ENCODE measurements at places on chromosomes 6 and 20.
A peak's percentile ranks its signal among the peaks of the same experiment; 100 is the strongest.

DNA sequence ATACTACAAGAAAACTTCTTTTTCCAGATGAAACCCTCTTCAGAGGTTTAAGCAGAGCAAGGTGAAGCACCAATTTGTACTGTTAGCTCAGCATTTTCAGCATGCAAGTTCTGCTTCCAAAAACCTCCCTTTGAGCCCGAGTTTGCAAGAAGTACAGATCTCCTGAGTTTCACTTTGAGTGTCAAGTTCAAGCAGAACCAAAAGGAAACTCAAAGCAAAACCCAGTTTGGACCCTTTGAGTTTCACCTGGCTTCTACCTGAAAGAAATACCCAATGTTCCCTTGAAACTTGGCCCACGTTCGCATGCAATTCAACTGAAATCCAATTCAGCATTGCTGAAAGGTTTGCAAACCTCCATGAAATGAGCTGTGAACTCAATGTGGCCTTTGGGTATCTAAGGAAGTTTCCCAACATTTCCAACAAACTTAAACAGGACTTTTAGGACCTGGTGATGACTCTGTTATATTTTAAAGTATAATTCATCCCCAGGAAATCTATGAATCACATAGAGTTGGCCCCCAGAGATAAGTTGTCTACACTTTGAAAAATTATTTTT is 62.9 kb upstream of the HBS1L start:
- no peak for DNase-seq

- DNase-seq = no peak
These were observed 24.6 kb downstream of the PDE7B start for GRCh38 chr6:135876058-135876457.

GRCh38 chr6:30836431-30836866 is 47.9 kb upstream of the DDR1 start:
- DNase-seq = peak; percentile 49

DNA sequence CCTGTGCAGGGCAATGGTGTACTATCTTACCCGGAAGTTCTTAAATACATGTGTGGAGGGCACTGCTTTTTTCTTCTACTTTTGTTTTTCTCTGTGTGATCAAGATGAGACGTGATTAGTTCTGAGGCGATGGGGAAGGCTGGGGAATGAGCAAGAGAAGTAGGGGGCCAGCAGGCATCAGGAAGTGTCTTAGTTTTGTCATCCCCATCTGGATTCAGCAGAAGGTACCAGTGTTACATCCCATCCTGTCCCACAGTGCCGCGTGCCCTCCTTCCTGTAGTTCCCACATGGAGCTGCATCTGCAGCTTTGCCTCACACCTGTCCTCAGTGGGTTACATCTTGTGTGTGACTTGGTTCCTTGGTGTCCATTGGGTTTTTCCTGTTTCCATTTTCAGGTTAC is 86.9 kb downstream of the FNDC1 start:
- DNase-seq = no peak

- DNase-seq = no peak
These were observed 236.2 kb upstream of the TAB2 start for GRCh38 chr6:149081281-149081680.

DNA sequence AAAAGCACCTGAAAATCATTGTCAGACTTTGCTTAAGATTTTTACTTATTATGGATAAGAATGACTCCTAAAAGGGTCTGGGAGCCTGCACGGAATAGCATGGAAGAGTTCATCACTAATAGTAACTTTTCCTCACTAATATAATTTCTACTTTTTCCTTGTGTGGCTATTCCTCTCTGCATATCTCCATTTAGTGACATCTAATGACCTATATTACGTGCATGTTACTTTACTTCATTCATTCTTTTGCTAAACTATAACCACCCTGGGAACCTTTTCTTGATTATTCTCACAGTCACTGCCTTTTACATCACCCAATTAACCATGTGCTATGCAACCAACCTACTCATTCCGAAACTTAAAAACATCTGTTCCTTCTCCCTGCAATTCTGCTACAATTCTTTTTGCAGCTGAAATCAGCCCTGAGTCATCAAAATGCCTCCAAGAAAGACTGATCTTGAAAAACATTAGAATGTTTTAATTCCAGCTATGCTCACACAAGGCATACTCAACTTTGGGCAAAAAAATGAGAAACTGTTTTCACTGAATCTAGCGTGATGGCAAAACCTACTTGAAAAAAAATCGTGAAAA is 313.3 kb downstream of the RNGTT start:
- peak; percentile 75 for DNase-seq

DNA sequence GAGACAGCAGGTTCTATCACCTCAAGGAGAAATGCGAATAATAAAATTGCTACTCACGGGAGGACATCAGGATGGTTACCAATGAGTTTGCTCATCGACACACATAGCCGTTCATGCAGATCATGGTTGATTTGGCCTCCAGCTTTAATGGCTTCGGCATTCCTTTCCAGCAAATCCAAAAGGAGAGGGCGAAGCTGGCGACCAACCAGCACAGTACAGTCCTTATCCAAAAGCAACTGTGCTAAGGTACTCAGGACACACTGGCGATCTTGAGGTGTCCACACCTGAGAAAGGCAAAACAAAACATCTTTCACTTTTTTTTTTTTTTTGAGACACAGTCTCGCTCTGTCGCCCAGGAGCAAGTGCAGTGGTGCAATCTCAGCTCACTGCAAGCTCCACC is 16.3 kb downstream of the MDN1 start:
- no peak for DNase-seq

DNA sequence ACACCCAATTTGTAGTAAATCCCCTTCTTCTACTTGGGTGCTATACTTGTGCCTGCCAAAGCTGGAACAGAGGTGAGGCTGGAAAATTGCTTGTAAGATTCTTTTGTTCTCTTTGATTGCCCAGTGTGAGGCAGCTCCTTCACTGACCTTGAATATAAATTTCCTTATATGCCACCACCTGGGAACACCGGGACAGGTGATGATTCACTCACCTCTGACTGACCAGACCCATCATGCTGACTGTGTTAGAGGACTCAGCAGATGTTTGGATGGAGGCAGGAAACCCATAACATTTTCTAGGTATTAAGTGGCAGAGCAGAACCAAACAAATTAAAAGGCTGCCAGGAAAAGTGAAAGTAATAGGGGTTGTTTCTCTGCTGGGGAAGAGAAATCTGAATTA is 120.9 kb downstream of the GRM1 start:
- DNase-seq = no peak

- no peak for DNase-seq
These were observed 26.6 kb downstream of the PREX1 start for GRCh38 chr20:48801197-48801596.

- DNase-seq = no peak
These were observed 465.2 kb downstream of the TFAP2B start for GRCh38 chr6:51283723-51284355.

DNA sequence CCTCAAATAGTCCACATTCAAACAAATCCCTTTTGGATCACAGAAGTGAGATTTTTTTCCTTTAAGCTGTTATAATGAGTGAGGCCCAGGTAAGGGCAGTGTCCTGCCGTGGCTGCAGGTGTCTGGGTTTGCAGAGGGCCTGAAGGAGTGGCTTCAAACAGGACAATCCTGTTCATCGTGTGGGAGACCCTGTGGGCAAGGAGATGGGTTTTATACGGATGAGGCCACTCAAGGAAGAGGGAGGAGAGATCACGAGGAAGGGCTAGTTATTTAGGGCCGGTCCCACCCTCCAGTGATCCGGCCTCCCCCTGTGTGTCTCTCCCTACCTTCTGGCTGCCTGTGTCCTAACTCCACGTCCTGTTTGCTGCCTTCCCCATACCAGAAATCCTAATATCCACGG is 33.8 kb downstream of the PPP1R14C start:
- DNase-seq = no peak

DNA sequence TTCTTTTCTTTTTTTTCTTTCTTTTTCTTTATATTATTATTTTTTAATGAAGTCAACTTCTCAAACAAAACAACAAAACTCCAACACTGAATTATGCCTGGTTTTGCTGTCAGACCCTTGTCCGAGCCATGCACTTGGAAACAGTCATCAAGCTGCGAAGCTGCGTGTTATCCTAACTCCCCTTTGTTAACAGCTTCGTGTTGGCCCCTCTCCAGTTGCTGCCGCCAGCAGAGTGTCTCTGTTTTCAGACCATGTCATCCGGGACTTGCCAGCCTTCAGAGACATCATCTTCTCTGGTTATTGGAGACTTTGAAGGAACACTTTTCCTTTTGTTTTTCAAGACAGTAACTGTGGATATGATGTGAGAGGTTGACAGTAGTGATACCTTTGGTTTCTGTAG is 83.1 kb downstream of the TRMT11 start:
- no peak for DNase-seq

DNA sequence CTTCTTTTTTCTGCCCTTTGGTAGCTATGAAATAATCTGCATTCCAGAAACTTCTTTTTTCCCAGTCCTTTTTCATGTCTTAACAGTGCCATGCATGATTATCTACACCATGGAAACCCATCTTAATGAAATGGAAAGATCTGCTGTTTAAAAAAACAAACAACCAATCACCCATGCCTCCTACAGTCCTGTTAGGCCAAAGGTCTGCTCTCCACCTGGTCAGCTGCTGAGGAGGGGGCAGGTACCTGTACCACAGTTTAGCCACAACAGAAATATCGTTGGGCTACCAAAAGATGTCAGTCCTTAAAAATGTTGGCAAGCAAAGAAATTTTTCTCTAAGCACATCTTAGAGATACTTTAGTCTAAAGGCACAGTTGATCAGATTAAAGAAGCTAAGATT is 112.6 kb downstream of the SLC16A10 start:
- DNase-seq = no peak

GRCh38 chr20:51554538-51555165 is 12.1 kb upstream of the NFATC2 start:
- DNase-seq = peak; percentile 83

DNA sequence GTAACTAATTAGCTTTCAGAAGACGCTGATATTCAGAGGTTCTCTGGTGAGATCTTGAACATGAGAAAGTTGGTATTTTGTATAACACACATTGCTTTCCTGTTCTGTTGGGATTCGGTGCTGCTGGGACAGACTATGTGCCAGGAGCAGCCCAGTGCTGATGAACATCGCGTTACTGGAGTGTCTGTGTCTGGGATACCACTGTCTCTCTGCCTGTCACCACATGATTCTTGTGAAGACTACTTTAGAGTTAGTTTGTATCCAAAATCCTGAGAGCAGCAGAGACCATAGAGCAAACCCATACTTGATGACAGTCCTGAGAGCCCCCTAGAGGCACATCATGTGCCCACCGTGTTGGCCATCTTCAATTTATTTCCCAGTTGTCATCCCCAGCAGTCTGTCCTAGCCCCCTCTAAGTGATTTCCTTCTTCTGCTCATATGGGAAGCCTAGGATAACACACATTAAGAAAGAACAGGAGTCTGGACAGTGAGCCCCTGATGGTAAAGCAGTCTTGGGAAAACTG is 41.8 kb upstream of the TINAG start:
- DNase-seq = no peak

DNA sequence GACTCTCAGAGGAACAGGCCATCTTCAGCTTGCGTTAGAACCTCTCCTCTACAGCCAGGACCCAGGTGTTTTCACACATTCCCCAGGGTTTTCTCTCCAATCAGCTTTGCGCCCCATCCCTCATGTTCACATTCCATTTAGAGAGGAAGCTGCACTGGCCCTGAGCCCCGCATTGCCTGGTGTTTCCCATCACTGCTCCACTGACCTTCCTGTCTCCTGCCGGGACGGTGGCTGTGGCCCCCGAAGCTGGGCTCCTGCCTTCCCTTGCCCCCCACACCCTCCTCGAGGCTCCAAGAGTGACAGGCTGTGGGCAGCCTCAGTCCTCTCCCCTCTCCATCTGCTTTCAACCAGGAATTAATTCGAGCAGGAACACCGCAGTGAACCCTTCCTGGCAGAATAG is 357.3 kb downstream of the THBS2 start:
- DNase-seq = no peak

DNA sequence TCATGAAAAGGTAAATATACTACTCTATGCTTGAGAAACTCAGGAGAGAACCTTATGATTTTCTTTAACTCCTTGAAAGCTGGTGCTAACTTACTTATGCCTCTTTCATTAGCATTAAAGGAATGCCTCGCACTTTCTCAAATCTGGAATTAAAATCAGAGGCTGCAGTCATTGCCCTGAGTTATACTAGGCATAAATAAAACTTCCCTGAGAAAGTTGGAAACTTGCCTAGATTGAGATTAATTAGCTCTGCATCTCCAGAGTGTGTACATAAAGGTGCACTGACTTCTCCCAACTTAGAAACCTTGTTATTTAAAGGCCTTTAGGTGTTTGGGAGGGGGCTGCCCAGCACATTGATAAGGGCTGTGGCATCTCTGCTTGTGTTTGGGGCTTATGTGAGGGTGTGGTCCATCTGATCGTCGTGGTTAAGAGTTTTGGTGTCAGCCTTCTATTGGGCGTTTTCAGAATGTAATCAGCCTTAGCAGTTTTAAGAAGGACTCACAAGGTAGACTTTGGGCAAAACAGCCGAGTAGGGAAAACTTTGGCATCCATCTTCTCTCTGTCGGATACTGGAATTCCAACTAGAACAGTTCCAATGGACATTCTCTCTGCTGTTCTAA is 32.1 kb upstream of the CCN6 start:
- no peak for DNase-seq

GRCh38 chr20:31906001-31906400 is 35.6 kb downstream of the TTLL9 start:
- no peak for DNase-seq
